ENCODE measurements at places on chromosomes 1 and 21.

- no peak for DNase-seq
Measured at GRCh38 chr1:117499071-117499470, 106.8 kb upstream of the TENT5C start.

DNA sequence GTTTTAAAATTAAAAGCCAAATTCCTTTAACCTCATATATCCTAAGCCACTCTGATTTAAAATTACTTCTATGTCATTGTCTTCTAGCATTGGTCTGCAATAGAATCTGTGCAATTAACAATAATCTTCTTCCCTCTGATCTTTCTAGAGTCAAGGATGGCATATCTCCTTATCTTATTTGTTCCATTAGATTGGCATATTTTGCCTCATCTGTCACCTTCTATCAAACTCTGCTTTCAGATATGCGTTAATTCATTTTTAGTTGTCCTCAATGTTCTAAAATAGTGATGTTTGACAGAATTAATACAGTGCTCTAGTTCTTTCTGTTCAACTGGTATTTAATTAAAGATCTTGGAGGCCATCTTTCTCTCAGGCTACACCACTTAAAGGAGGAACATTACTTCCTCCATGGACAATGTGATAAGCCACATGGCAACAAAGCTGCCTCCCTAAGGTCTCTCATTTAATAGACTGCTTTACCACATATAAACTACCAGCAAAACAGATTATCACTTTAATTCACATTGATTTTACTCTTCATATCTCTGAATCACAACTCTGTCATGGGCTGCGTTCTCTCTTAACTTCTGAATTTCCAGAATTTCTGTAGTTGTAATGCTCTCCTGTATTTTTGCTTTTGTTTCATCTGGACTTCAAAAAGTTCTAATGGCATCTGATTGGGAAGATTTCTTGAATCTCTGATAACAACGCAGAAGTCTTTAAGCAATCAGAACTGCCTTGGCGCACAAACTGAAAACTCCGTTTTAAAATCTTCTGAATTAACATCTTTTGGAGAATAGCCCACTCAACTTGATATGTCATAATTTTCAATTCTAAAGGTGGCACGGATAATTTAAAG, 2.8 kb downstream of the NRIP1 start:
- no peak for DNase-seq

GRCh38 chr1:94209425-94209824, 28.0 kb downstream of the ARHGAP29 start:
- DNase-seq: no peak

DNA sequence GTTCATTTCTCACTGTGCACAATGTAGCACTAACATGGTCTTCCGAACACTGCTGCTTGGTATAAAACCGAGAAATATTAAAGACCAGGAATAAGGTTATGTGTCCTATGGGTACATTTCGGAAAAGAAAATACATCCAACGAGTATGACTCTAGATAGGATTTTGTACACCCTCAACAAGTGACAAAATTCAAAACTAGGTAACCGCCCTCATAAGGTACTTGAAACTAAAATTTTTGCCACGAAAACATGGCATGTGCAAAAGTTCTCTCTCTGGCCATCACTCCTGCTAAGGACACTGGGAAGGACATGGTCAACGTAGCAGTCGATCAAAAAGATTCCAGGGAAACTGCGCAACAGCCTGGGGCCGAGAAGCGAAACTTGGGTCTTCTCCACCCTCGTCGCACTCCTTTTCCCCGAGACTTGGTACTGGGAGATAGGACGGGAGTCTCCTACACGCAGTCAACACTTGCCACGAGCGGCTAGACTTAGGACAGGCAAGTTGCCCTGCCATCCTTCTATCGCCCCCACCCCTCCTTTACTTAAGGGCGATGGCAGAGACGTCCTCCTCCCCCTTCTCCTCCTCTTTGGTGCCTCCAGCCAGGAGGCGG, 338 bp upstream of the TOR1AIP1 start:
- DNase-seq: no peak

DNA sequence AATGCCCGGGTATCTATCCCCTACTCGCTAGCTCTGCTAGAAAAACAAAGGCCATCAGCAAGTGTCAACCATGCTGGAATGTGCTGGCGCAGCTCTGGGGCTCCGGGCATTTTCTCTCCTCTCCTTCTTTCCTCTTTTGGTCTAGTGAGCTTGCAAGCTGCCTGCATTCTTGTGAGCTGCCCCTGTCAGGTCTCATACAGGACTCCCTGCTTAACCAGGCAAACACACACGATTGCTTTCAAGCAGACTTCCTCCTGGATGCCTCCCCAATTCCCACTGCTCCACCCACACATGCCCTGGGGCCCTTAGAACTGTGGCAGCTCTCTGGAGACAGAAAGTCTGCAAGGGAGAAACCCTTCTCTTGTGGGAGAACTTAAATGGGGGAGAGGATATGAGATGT, 35.7 kb upstream of the SUCO start:
- no peak for DNase-seq

DNA sequence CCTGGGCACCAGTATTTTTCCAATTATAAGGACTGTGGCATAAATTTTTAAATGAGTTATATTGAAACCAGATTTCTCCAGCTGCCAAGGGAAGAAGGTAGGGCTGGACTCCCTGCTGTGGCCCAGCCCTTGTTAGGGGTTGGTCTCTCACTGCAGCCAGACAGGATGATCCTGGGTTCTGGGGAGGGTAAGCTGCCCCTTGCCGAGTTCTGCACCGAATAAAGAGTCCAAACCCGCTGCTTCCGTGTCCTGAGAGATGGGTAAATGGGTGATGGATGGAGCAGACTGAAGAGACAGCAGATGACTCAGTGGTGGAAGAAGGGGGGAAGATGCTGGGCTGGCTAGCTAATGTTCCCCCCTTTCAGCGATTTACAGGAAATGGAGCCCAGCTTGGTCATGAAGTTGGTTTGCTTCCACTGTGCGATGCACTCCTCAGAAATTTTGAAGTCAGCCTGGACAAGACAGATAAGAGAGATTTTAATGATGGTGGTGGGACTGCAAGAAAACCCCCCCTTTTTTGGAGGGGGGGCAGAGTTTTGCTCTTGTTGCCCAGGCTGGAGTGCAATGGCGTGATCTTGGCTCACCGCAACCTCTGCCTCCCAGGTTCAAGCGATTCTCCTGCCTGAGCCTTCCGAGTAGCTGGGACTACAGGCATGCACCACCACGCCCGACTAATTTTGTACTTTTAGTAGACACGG, 41.4 kb downstream of the YARS1 start:
- DNase-seq: no peak

GRCh38 chr1:225915538-225915991, 8.5 kb downstream of the PYCR2 start:
- DNase-seq: no peak

DNA sequence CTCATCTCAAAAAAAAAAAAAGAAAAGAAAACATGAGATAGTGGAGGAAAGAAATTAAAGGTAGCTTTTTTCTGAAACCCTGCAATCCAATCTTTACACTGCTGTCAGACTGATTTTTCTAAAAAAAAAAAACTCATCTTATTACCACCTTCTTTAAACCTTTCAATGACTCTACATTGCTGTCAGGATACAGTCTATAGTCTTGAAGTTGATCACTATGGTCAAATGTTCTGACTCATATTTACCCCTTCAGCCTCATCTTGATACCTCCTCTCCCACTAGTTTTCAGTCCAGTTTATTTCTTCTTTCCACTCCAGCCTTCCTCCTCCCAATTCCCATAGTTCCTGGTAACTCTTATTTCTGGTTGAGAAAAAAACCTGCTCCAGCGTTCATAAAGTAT, 17.7 kb upstream of the NFIA start:
- DNase-seq: no peak

DNA sequence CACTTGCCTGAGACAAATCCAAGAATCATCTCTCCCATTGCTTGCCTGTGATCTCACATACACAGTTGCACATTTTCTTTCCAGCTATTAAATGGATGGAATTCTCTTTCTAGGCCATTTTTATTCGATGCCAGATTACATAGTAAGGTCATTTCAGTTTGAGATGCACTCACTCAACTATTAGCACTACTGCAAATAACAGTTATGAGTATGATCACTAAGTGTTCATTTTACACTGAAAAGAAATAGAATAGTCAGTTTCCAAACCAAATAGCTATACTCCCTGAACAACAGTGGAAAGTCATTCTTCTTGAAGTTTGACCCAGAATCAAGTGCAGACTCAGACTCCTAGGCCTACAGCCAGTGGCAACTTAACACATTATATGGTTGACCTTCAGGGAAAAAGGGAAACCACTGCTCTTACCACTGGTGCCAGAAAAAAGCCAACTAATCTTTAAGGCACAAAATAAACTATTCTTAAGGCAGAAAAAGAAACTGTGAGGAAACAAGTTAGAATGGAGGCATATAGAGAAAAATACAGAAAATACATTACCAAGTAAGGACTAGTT, 31.5 kb downstream of the WNT2B start:
- no peak for DNase-seq

DNA sequence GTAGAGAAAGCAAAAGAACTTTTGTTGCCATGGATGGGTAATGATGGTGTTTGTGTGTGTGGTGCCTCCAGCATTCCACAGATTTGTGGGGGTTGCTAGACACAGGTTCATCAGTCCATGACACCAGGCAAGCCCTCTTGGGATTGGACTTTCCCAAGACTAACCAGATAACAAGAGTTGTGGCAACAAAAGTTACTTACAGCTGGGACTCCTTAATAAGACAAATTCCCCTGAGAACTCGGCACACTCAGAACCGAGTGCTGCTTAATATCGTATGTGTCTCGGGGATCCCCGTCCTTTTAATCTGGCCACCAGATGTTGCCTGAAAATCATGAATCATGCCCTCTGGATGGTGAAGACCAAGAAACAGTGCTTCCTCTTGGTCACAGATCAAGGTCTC, 193.3 kb downstream of the AJAP1 start:
- no peak for DNase-seq

DNA sequence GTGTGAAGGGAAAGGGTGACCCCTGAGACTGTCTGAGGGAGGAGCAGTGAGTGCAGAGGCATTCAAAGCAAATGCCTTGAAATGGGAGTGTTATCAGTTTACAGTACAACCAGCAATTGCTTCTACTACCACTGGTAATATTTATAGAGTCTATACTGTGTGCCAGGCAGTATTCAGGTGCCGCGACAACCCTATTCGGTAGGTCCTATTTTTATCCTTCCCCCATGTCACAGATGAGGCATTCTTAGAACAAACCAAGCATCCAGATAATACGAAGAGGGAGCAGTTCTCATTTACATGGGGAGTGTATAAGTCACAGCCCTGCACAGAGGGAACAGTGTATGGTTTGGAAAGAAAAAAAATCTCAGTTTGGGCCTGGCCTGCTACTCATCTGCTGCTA, 18.3 kb downstream of the ROR1 start:
- no peak for DNase-seq

GRCh38 chr1:46221749-46222148, 18.6 kb downstream of the LURAP1 start:
- no peak for DNase-seq

DNA sequence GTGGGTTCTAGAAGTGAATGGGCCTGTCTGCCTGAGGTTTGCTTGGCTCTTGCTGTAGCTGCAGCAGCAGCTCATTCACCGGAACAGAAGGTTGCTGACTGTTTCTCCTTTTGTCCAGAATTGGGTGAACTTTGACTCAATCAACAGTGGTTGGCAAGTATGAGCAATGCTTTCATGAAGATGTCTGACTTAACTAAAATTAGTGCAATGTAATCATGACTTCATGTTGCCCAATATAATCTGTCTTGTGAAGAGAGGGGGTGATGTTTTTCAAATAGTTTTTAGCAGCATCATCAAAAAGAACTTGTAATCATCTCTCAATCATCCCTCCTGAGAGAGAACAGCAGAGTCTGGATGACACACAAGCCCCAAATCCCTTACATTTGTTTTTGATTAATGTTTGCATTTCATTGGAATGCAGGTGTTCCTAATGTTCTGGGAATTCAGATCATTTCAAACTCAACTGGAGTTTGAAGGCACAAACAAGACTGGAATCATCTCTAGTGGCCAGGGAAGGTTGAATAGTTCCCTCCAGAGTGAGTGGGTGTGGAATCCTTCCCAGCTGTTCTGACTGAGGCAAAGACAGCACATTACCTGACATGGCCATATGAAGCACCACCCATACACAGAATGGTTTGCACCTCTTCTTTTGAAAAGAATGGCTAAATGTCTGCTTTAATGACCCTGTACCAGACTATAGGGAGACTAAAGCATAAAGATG, 82.9 kb downstream of the HLX start:
- no peak for DNase-seq

DNA sequence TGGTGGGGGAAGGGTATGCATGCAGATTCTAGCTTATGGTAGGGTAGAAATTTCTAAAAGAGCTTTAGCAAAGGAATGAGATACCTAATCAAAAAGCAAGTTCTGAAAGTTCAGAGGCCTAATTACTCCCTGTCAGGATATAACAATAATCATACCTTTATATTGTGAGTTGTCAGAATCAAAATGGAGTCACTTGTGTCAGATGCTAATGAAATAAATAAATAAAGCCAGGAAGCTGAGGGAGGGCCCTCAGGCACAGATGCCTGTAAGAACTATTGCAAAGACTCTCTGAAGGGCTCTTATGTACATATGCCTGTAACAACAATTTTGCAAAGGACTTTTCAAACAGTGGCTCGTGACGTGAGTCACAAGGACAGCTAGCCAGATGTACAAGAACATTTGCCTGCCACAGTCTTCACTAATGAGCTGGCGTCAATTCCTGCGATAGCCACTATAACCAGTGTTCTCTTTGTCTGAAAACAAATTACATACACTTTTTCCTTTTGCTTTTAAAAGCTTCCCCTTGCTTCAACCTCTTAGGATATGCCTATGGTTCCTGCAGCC, 27.4 kb upstream of the DNASE2B start:
- no peak for DNase-seq

DNA sequence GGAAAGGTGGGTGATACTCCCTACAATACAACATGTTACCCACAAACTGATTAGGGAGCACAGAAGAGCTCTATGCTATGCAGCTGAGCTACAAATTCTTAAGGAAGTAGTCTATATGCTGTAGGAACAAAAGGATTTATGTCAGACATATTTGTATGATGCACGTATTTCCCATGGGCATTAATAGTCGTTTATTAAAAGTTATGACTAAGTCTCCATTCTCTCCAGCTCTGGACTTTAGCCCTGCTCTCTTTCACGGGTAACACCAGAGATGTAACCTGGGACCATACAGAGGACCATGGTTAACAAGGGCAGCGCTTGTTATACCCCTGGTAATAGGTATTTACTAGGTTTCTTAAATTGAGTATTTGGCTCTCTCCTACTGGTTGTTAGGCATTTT, 168.2 kb upstream of the C1orf105 start:
- no peak for DNase-seq

- no peak for DNase-seq
Measured at GRCh38 chr1:220806408-220806807, 19.7 kb downstream of the MTARC1 start.

DNA sequence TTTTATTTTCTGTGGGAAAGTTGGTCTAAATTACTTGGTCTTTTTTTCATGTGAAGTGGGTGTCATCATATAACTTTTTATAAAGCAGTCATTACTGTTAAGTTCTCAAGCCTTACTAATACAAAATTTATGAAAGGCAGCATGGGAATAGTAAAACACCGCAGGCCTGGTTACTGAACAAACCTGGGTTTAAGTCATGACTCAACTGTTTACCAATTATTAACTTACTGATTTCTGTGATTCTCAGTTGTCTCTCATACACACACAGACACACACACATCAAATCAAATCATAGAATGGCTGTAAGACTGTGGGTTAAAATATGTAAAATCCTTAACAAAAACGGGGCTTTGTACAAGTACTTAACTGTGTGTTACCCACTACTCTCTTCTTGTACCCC, 14.6 kb downstream of the MAEL start:
- DNase-seq: no peak

- no peak for DNase-seq
Measured at GRCh38 chr1:94068999-94069918, 51.7 kb downstream of the ABCA4 start.
